ENCODE measurements at places on chromosomes 13 and 19.
A peak's percentile ranks its signal among the peaks of the same experiment; 100 is the strongest.

DNA sequence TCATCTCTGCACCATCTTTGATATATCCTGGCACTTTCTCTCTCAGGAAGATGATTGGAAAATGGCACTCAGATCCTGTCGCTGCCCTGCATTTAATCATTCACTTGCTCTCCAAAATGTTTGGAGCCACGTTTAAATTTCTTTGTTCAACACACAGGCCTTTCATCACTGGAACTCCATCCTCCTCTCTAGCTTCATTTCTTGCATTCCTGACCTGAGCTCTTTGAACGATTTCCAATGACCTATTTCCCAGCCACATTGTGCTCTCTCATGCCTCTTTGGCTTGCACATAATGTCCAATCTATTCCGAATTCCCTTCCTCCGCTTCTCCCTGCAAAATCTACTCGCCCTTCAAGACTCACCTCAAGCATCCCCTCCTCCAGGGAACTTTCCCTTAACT, 287.4 kb upstream of the NBEA start:
- no peak for DNase-seq

DNA sequence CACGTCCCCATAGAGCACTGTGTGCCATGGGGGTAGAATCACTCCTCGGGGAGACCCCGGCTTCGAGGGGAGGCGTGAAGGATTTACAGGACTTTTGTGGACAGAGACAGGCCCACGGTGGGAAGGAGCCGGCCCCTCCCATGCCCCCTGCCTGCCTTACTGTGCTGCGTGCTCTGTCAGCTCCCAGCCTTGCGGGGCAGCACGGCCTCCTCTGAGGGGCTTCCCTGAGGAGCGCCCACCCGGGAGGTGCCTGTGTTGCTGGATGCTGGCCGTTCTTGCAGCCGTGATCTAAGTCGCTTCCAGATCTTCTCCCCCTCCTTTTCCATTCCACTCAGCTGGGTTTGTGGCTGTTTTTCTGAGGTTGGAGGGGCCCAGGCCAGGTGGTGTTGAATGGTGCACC, 29.1 kb downstream of the PLEKHJ1 start:
- DNase-seq: no peak

- peak; percentile 15 for DNase-seq
These were observed 31.0 kb downstream of the PAK4 start for GRCh38 chr19:39156326-39157230.

DNA sequence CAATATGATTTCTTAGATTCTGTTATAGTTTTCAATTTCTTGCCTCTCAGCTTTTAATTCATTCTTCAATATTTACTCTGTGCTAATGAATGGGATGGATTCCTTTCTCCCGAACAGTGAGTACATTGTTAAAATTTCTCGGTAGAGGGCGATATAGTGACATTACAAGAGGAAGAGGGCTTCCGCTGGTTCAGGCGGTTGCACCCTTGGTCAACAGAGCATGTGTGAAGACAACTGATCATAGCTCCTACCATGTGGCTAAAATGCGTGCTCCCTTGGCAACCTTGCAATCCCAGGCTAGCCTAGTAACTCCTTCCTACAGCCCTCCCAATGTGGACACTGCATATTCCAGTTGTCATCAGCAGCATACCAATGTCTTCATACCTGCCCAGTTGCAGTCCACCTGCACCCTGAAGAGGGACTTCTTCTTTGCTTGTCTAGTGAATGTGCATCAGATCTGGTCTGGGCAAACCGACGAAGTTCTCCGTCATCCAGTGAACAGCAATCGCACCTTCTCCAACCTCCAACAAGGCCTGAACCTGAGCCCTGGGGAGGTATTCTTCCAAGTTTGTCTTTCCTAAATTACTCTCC, 653.0 kb upstream of the GPC6 start:
- DNase-seq: no peak

GRCh38 chr13:30667014-30667413, 49.3 kb downstream of the USPL1 start:
- DNase-seq: no peak

DNA sequence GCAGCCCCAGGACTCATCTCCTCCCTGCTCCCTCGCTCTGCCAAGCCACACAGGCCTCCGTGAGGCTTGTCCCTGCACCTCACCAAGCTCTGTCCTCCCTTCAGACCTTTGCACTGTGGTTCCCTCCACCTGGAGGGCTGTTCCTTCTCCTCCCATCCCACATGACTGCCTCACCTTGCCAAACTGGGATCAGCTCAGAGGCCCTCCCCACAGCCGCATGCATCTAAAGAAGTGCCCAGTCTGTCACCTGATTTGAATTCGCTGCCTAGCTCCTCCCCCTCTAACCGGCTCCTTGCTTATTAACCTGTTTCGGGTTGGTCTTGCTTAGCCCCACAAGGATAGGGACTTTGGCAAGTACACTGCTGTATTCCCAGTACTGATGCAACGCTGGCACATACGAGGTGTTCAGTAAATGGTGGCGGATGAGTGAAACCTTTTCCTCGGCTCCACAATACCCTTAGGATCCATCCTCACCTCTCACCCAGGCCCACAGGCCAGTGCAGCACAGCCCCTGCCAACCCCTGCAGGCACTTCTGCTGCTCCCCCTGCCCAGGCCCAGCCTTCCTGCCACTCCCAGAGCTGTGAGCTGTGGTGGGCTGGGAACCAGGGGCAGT, 4.4 kb downstream of the AKT2 start:
- DNase-seq: peak; percentile 17

- peak; percentile 75 for DNase-seq
These were observed 12.6 kb downstream of the XRCC1 start for GRCh38 chr19:43562698-43563241.

All from mammary epithelial cell (primary cell).